Stimulated activated CD4-positive, alpha-beta T cell treated with anti-CD3 and anti-CD28 coated beads, Interleukin-12 subunit alpha, Interleukin-12 subunit beta, amount 100 ng/mL, for 24 hours (primary cell): ENCODE measurements at places on chromosomes 16 and 17.

DNA sequence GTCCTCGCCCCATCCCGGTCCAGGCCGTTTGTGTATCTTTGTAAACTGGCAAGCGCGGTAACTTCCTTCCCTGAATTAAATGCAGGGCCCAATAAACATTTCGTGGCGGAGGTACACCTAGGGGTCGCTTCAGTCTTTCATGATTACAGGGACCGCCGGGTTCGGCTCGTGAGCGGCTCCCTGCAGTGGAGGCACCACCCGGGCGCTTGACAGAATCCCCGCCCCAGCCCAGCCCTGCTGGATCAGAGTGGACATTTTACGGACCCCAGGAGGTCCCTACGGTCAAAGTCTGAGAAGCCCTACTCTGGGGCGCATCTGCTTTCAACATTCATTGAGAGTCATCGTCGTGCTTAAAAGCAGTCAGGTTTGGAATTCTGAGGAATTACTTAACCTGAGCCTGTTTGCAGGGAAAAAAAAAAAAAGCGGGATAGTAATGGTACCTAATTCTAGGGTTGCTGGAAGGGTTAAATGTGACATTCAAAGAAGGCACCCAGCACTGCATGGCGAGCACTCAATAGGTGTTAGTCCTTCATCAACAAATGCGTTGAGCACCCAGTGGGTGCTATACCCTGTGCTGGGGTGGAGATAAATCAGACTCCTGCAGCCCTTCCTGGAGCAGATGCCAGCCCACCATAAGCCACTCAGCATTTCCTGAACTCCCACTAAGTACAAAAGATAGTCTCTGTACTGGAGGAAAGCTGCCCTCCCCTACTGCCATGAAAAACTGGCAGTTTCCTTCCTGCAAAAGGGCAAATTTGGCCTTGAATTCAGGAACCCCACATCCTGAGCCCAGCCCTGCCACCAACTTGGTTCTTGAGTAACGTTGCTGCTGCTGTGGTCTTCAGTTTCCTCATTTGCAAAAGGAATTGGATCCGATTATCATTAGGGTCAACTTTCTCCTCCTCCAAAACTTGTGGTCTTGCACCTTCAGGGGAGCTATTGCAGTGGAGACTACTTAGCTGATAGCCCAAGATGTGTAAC lies 658 bp upstream of the DUSP3 start:
- no peak for DNase-seq

DNA sequence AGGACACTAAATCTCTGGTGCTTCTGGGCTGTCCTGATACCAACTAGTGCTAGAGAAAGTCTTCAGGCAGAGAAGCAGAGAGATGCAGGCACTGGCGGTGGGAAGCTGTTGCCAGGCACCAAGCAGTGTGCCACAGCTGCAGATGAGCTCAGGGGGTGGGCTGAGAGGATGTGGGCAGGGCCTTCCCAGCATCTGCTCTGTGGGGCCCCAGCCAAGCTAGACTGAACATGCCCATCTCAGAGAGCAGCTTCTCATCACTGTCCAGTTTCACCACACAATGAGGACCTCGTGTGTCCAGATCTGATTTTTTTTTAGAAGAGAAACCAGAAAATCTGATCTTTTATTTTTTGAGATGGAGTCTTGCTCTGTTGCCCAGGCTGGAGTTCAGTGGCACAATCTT lies 17.1 kb downstream of the PSKH1 start:
- no peak for DNase-seq

- DNase-seq = no peak
Measured at GRCh38 chr16:64358291-64358690, 763.6 kb downstream of the CDH11 start.

DNA sequence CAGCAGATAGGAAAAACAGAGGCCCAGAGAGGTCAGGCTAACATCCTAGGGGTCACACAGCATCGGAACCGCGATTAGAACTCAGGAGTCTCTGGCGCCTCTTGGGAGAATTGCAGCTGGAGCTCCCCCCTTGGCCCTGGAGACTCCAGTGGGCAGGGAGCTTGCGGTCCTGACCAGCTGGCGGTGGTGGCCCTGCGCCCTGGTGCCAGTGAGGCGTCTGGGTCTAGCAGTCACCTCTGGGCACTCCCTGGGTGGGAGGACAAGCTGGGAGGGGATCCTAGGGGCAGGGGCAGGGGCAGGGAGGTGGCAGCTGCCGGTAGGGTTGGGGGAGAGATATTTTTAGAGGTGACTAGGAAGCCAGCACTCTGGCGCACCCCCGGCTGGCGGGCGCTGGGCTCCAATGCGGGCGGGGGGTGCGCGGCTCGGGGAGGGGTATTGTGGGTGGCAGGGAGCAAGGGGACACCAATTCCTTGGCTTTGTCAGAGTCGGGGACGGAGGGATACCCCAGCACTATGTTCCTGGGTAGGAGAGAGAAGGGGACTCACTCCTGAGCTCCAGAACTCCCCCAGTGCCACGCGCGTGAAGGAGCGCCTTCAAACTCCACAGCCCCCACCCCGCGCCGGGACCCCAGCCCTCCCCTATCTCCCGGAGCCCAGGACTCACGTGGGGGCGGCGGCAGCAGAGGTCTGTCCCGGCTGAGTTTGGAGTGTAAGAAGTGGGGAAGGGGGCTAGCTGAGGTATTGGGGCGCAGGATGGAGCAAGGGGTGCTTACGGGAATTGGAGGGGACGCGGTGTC lies 584 bp downstream of the PHOSPHO1 start:
- DNase-seq = no peak

DNA sequence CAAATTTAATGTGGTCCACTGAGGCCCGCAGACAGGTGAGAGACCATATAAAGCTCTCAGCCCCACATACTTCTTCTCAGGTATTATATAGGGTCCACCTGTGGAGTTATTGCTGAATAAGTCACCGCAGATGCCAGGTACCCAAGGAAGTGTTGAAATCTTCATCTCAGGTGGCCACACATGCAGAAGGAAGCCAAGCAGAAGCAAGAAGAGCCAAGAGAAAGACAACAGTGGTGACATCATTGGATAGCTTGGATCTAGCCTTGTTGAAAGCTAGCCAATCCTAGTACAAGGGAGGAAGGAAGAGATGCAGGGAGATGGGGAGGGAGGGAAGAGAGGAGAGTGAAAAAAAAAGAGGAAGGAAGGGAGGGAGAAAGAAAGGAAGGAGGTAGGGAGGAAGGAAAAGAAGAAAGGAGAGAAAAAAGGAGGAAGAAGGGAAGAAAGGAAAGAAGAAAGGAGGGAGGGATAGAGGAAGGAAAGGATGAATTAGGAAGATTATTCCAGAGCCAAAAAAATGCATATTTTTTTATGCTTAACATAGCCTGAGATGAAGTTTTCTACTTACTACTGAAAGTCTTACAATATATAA lies 12.5 kb downstream of the ADAMTS18 start:
- no peak for DNase-seq

DNA sequence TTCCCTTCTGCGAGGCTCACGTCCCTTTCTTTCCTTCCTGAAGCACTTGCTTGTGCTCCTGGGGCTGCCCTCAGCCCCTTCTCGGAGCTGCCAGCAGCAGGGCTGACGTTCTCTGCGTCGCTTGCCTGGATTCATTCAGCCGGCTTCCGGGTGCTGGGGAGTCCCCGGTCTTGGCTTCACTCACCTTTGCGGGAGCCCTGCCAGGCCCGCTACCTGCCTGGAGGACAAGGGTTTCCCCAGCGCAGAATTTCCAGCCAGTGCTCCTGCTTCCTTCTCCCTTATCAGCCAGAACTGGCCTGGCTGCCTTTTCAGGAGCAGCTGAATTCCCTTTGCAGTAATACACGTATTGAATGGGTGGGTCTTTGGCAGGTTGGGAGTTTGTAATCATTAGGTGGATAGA lies 22.1 kb upstream of the IL17C start:
- no peak for DNase-seq

GRCh38 chr17:50221864-50222545 lies 20.6 kb upstream of the COL1A1 start:
- DNase-seq = no peak

DNA sequence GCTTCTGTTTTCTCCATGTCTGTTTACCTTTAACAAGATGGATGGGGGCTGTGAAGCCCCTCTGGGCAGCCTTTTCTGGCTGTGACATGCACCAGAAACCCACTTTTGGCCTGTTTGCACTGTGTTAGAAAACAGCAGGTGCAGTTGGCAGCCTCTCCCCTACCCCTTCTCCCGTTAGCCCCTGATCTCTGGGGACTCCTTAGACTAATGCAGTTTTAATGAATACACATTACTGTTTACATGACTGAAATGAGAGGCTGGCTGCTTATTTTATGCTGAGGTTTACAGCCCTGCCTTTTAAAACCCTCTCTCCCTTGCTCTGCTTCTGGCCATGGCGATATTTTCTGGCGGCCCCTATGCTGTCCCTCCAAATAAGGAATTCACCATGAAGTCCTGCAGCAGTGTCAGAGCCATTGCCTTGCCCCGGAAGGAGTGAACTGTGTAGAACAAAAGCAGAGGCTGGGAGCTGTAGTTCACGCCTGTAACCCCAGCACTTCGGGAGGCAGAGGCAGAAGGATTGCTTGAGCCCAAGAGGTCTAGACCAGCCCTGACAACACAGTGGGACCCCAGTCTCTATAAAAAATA lies 79.3 kb downstream of the PRKCB start:
- no peak for DNase-seq

DNA sequence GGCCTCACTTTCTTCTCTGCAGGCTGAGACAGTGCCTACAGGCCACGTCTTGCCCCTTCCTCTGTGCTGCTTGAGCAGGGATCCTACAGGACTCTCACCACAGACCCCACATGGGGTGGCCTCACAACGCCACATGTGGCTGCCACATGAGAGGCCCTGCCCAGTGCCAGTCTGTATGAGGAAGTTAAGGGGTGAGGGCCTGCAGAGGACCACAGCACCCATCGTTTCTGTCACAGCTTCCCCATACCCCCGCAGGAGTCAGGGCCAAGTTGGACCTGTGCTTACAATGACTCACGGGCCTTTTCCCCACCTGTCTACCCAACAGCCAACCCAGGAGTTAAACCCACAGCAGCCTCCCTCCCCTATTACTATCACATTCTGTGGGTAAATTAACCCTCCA lies 2.9 kb upstream of the GSDMB start:
- DNase-seq = peak; percentile 10

- no peak for DNase-seq
Measured at GRCh38 chr16:22198547-22199293, 7.4 kb upstream of the EEF2K start.

DNA sequence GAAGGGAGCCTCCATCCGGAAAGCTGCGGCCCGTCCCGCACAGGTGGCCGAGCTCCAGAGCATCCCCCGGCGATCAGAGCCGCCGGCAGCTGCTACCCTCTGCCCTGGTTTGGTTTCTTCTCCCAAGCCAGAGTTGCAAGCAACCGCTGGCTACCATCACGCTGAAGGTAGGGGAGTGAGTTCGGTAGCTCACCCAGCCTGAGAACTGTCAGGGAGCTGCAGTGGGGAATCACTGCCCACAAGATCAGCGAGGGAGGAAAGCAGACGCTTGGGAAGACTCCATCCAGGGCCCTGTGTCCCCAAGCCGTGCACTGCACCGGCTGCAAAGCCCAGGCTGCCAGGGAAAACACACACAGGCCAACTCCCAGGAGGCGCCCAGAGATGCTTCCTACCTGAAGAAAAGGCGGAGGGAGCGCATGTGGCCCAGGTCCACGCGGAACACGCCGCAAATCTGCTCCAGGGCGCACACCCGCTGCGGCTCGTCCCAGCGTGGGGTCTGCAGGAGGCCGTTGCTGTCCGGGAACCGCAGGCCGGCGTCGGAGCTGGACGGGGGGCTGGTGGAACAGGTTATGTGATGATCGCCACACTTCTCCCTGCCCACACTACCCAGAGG lies 83.3 kb downstream of the TBC1D16 start:
- no peak for DNase-seq

DNA sequence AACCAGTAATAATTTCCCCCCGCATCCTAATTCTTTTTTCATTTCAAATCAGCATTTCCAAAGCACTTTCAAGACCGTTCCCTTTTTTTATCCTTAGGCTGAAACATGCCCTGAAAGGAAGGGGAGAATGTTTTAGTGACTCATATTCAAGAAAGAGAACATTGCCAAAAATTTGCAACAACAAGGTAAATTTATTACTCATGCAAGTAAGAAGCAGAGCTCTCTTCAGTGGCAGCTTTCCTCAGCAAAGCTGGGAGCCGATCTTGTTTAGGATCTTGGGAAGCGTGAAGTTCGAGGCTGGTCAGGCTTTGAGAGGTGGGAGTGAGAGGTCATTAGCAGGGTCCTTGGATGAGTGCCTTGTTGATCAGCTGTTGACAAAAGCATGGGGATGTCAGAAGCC lies 129.5 kb downstream of the PRKCA start:
- DNase-seq = no peak

- DNase-seq = no peak
Measured at GRCh38 chr17:41536741-41537613, 8.9 kb upstream of the KRT19 start.

- no peak for DNase-seq
Measured at GRCh38 chr17:1047177-1047878, 50.4 kb downstream of the TIMM22 start.

- DNase-seq = no peak
Measured at GRCh38 chr17:57210224-57210553, 46.1 kb upstream of the MSI2 start.

DNA sequence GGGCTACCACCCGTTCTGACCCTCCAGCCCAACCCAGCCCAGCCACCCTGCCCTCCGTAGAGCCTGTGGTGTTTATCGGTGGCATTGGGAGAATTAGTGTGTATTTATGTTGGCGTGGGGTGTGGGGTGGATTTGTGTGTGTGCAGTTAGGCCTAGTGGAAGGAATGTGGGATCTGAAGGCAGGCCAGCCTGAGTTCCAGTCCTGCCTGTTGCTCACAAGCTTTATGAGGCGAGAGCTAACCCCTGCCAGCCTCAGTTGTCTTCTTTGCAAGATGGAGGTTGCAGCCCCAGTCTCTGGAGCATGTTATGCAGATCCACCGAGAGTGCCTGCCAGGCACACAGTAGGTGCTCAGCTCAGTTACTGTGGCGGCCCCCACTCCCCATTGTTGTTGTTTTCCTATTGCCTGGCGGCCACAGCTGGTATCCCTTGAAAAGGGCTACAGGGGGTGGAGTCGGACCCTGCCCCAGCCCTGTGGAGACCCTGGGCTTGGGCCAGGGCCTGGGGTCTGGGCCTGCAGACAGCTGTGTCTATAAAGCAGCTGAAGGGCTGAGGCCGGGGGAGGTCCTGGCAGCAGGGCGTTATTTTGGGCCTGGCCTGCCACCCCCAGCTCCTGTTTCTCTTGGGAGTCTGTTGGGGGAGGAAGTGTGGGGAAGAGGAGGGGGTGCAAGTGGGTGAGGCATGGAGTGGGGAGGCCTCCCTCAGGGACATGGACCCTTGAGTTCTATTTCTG lies 5.1 kb downstream of the ERBB2 start:
- no peak for DNase-seq
